ENCODE measurements at places on chromosomes 16 and 17.

- no peak overlapping the region for H3K4me3 ChIP-seq
- H3K27me3 ChIP-seq = peaks cover 8% of the 10 kb centered on the region
- peaks cover 5% of the 10 kb centered on the region for H3K4me1 ChIP-seq
- no peak overlapping the region for H3K27ac ChIP-seq
- no peak for DNase-seq
These were observed 71.1 kb upstream of the TMEM97 start for GRCh38 chr17:28247671-28248555.

GRCh38 chr17:76902476-76902875 lies 34.3 kb downstream of the MGAT5B start:
- H3K36me3 ChIP-seq = peaks cover 2% of the 10 kb centered on the region
- H3K4me1 ChIP-seq = no peaks in the 10 kb centered on the region
- H3K27ac ChIP-seq = no peak overlapping the region

DNA sequence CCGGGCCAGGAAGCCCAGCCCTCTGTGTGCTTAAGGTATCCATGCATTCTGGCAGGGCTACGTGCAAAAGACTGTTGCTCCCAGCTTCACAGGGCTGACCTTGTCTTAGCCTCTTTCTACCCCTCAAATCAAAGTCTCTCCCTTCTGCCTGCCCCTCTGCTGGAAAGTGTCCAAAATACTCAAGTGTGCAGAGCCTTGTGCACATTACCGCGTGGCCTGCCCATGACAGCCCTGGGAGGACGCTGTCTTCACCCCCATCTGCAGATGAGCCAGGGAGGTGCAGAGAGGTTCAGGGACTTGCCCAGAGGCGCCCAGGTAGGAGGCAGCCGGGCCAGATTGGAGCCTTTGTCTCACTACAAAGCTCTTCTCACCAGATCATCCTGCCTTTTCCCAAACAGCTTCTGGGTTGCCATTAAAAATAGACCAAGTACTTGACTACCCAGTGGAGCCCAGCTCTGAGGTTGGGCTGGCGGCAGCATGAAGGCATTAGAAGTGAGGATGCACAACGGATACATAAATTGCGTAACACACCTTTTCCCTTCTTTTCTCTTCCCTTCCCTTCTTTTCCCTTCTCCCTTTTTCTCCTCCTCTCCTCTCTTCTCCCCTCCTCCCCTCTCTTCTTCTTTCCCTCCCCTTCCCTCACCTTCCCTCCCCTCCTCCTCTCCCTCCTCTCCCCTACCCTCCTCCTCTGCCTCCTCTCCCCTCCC lies 3.5 kb downstream of the CACNG4 start:
- peaks cover 13% of the 10 kb centered on the region for H3K36me3 ChIP-seq
- peaks cover 47% of the 10 kb centered on the region for H3K4me1 ChIP-seq
- no peak for DNase-seq
- peak overlapping the region; percentile 86 for H3K4me3 ChIP-seq
- H3K27ac ChIP-seq = peak overlapping the region; percentile 25

- H3K4me1 ChIP-seq = peaks cover 28% of the 10 kb centered on the region
- peak overlapping the region; percentile 23 for H3K27ac ChIP-seq
These were observed 40.8 kb downstream of the CYB5B start for GRCh38 chr16:69465083-69465721.

GRCh38 chr16:79367822-79368221 lies 232.7 kb downstream of the MAF start:
- no peak overlapping the region for H3K27ac ChIP-seq
- peaks cover 15% of the 10 kb centered on the region for H3K27me3 ChIP-seq
- DNase-seq = no peak
- H3K4me1 ChIP-seq = no peaks in the 10 kb centered on the region
- H3K36me3 ChIP-seq = no peaks in the 10 kb centered on the region

GRCh38 chr17:37488607-37489196 lies 989 bp upstream of the DUSP14 start:
- peaks cover 12% of the 10 kb centered on the region for H3K27me3 ChIP-seq
- H3K36me3 ChIP-seq = no peaks in the 10 kb centered on the region
- DNase-seq = no peak
- H3K27ac ChIP-seq = peak overlapping the region; percentile 87

DNA sequence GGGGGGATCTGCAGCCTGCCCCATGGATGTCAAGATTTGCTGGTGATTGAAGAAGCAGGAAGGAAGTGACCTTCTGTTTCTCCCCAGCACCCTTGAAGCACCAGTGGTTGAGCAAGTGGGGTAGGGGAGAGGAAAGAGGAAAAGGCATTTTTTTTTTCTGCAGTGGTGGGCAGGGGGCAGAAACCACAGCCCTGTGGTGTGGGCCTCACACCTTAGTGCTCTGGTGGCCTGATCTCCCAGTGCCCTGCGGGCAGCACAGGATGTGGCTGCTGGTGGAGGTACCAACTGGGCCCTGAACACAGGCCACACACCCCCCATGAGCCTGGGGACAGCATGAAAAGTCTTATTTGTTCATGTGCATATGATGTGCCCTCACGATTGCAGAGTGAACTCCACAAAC lies 7.1 kb downstream of the ITGAD start:
- no peaks in the 10 kb centered on the region for H3K27me3 ChIP-seq
- no peak overlapping the region for H3K27ac ChIP-seq
- DNase-seq = no peak
- H3K4me3 ChIP-seq = no peak overlapping the region
- no peaks in the 10 kb centered on the region for H3K36me3 ChIP-seq

- peak overlapping the region; percentile 74 for H3K27ac ChIP-seq
- no peak for DNase-seq
- H3K27me3 ChIP-seq = no peaks in the 10 kb centered on the region
- H3K4me3 ChIP-seq = peak overlapping the region; percentile 42
- peaks cover 11% of the 10 kb centered on the region for H3K36me3 ChIP-seq
These were observed 394.1 kb downstream of the SOX9 start for GRCh38 chr17:72514891-72515290.

Data from type B pancreatic cell (in vitro differentiated cells).